ENCODE measurements at places on chromosomes 4 and X.

GRCh38 chr4:88818631-88819470, 121.2 kb upstream of the NAP1L5 start:
- peak; percentile 69 for DNase-seq

GRCh38 chr4:10159671-10160070, 43.1 kb upstream of the WDR1 start:
- DNase-seq, result no peak

DNA sequence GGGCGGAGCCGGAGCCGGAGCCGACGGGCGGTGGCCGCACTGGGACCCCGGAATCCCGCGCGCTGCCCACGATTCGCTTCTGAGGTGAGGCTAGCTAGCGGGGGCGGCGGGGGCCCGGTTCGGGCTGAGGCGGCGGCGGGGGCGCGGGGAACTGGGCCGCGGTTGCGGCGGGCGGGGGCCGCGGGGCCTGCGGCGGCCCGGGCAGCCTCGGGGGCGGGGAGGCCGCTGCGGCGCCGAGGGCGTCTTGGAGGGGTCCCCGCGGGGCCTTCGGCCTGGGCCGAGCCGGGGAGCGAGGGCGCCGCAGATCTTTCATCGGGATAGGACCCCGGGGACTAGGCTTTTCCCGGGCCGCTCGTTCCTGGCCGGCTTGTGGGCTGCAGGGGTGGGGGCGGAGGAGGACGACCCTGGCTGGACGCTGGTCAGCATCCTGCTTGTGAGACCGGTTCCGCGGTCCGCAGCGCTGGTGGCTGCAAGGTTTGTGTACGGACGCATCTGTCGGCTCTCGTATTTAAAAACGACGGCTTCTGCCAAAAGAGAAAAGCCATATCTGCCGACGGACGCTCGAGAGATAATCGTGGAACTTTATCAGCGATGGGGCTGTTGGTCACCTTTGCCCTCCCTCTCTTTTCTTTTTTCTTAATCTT, 419 bp downstream of the ADD1 start:
- DNase-seq, result no peak

GRCh38 chrX:130136496-130136895, 26.2 kb upstream of the ELF4 start:
- no peak for DNase-seq

DNA sequence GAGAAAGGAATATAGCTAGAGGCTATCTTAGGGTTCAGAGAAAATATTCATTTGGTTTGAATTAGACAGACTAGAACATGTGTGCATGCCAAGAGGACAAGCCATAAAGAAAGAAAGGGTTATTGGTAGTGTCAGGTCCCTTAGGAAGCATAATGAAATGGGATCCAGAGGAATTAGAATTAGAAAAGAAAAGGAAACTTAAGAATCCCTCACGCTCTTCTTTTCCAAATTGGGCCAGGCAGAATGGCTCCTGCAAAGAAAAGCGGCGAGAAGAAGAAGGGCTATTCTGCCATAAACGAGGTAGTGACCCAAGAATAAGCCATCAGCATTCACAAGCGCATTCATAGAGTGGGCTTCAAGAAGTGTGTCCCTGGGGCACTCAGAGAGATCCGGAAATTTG, 4.9 kb upstream of the ABCG2 start:
- DNase-seq, result no peak

- no peak for DNase-seq
These were observed 743 bp downstream of the NKAP start for GRCh38 chrX:119942831-119943184.

DNA sequence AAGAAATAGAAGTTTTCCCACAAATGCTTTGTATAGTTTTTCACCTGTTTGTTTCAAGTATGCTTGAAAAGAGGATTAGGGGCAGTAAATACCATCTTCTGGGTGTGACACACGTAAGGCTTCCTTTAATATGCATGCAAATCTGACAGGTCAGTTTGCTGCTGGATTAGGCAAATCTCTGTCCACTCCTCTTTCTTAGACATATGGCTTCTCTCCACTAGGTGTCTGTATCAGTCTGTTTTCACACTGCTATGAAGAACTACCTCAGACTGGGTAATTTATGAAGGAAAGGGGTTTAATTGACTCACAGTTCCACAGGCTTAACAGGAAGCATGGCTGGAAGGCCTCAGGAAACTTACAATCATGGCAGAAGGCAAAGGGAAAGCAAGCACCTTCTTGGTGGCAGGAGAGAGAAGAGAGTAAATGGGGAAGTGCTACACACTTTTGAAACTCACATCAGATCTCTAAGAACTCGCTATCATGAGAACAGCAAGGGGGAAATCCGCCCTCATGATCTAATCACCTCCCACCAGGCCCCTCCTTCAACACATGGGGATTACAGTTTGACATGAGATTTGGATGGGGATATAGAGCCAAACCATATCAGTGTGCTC, 66.9 kb downstream of the TAB3 start:
- DNase-seq, result no peak

DNA sequence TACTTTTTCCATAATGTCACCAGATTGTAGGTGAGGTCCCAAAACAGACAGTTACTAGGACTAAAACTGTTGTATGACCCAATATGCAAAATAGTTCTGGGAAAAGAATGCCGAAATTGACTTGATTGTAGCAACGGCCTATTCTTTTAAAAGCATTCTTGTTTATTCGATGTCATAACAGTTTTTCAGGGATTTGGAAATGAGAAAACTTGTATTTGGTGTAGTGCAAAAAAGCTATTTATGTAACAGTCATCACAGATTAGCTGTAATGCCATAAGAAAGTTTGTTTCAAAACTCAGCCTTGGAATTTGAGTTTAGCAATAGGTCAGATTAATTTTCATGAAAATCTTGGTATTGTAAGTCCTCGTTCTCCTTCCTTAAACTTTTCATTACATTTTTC, 69.2 kb upstream of the DIAPH2 start:
- DNase-seq, result no peak

GRCh38 chr4:128718768-128719167, 90.7 kb upstream of the JADE1 start:
- DNase-seq, result no peak

DNA sequence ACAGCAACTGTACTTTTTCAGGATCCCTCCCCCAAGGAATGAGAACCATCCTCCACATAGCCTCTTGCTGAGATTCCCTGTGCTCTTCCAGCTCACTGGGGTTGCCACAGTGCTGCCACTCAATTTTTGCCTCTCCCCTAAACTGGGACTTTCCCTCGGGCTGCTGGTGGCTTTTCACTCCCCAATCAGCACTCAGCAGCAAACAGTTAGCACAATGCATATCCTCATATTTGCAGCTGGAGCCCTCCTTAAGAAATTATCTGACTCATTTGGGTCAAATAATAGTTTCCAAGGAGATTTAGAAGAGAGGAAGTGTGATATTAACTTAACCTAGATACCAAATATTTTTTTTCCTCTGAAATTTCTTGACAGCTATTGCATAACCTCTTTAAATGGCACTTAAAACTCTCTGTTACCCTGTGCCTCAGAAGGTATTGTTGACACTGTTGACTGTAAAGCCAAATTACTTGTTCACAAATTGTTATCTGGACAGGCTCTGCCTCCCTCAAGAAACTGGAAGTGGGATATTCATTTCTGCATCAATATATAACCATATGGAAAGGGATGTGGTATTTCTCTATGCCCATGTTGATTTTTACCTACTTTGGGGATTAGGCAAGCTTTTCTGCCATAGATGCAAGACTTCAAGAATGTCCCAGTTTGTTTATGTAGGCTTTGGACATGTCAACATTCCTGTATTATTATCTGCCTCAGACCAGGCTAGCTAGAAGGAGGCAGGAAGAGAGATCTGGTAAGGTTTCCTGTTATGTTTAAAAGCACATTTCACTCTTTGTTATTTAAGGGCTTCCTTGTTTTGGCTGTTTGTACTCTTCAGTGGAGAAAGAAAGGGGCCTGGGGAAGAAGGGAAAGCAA, 58.0 kb downstream of the SEPTIN11 start:
- no peak for DNase-seq

- DNase-seq, result no peak
These were observed 67.4 kb downstream of the APBB2 start for GRCh38 chr4:41146716-41147506.

GRCh38 chr4:165537028-165537648, 158.3 kb downstream of the CPE start:
- DNase-seq, result peak; percentile 55

- DNase-seq, result peak; percentile 9
These were observed 62.2 kb downstream of the PRKX start for GRCh38 chrX:3651277-3651676.

- no peak for DNase-seq
These were observed 223.0 kb upstream of the GPC4 start for GRCh38 chrX:133638285-133638684.

GRCh38 chr4:164904336-164904735, 27.4 kb downstream of the APELA start:
- DNase-seq, result no peak

GRCh38 chr4:8385611-8386010, 54.9 kb downstream of the ACOX3 start:
- no peak for DNase-seq

DNA sequence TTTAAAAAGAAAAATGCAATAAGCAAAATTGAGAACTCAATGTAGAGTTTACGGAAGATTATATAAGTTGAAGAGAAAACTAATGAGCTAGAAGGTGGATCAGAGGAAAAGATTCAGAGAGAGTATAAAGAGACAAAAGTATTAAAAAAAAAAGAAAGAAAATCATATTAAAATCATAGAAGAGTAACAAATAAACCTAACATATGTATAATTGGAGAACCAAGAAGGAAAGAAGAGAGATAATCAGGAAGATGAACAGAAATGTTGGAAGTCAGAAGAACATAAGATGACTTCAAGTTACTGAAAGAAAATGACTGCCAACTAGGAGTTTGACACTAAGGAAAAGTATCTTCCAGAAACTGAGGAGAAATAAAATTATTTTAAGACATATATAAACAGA, 34.3 kb upstream of the ANTXR2 start:
- no peak for DNase-seq

- no peak for DNase-seq
These were observed 100.8 kb upstream of the PLS3 start for GRCh38 chrX:115459883-115460880.

GRCh38 chr4:173257732-173258717, 76.1 kb downstream of the HMGB2 start:
- DNase-seq, result peak; percentile 18

- no peak for DNase-seq
These were observed 65.0 kb downstream of the INPP4B start for GRCh38 chr4:142781114-142781513.

DNA sequence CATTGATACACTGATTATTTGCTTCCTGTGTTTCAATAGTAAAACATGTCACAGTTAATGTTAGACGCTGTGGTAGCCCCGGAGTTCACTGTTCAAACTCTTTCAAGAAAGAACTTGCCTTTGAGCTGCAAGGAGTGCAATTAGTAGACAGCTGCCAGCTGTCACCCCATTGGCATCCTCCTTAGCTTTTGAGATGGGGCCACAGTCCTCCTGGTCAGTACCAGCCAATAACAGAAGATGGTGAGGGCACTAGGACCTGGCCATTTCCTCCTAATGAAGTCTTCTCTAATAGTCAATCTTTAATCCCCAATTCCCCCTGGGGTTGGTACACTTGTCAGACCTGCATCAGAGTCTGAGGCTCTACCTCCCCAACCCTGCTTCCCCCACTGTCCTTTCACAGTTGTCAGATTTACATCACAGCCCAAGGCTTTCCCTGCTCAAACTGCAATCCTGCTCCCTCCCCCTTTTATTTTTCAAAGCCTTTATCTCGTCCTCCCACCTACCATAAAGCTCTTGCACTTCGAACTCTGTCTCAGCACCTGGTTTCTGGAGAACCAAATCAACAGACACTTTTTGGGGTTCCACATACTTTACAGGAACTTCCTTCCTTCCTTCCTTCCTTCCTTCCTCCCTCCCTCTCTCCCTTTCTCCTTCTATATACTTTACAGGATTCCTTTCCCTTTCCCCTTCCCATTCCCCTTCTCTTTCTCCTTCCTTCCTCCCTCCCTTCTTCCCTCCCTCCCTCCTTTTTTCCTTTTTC, 182.0 kb downstream of the RASL11B start:
- no peak for DNase-seq

GRCh38 chr4:10810411-10810810, 125.8 kb upstream of the CLNK start:
- no peak for DNase-seq

GRCh38 chr4:102522031-102522440, 20.9 kb downstream of the NFKB1 start:
- no peak for DNase-seq

GRCh38 chr4:129966175-129966574, 870.2 kb downstream of the C4orf33 start:
- DNase-seq, result no peak

GRCh38 chr4:66926687-66927086, 618.6 kb downstream of the CENPC start:
- no peak for DNase-seq

DNA sequence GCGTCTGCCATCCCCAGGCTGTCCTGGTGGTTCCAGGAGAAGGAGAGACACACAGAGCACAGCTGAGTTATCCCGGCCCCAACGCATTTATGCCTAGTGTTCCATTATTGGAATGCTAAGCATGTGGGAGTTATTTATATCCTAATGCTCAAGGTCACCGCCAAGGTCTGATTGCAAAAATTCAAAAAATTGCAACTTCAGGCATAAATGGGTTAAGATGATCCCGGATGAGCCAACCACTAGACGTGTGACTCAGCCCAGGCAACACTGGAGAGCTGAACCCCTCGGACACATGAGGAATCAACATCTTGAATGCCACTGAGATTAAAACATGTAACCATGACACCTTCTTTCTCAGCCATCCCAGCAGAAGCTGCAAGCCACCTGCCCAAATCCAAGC, 3.8 kb upstream of the ZCCHC4 start:
- DNase-seq, result no peak

DNA sequence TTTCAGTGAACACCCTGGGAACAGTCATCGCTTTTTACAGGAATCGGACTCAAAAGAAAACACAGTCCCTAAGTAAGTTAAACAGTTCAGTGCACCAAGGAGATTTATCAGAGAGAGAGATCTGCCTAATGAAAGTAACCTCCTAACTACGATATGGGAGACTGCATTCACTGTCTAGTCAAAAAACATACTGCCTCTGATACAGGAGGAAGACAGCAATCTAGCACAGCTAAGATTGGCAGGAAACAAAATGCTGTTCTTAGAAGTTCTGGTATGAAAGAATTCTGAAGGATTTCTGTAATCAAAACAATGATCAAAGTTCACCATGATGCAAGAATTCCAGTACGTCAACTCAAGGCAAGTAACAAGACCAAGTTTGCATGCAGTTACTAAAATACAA, 92.8 kb downstream of the MAML3 start:
- no peak for DNase-seq

DNA sequence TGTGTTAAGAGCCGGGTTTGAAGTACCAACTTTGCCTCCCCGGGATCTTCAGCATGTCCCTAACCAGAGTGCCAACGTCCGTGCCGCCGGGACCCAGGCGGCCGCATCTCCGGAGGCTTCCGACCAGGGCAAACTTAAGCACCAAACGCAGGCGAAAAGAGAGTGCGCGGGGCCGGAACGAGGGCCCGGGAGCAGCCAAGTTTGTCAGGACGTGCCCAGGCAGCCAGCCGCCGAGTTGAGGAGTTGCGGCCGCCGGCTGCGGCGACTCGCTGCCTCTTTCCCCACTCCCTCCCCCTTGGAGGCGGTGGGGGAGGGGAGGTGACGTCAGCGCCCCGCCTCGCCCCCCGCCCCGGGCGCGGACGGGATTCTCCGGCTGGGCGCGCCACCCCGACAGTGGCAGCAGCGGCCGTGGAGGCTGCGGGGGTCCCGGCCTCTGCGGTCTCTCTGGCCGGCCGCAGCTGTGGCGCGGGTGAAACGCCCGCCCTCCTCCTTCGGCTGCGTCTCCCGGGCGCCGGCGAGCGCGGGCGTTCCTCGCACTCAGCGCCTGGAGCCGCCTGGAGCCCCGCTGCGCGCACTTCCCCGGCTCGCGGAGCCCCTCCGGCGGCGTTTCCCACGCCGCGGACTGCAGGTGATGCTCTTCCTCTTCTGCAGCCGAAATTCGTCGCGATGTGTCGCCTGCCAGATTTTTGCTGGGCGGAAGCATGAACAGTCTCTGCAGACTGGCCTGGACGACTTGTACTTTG, 2.9 kb upstream of the FAT1 start:
- DNase-seq, result peak; percentile 30
